Stimulated activated CD4-positive, alpha-beta T cell treated with anti-CD3 and anti-CD28 coated beads, TNF-alpha, amount 100 ng/mL, for 48 hours (primary cell): ENCODE measurements at places on chromosomes 13 and 19.
A peak's percentile ranks its signal among the peaks of the same experiment; 100 is the strongest.

DNA sequence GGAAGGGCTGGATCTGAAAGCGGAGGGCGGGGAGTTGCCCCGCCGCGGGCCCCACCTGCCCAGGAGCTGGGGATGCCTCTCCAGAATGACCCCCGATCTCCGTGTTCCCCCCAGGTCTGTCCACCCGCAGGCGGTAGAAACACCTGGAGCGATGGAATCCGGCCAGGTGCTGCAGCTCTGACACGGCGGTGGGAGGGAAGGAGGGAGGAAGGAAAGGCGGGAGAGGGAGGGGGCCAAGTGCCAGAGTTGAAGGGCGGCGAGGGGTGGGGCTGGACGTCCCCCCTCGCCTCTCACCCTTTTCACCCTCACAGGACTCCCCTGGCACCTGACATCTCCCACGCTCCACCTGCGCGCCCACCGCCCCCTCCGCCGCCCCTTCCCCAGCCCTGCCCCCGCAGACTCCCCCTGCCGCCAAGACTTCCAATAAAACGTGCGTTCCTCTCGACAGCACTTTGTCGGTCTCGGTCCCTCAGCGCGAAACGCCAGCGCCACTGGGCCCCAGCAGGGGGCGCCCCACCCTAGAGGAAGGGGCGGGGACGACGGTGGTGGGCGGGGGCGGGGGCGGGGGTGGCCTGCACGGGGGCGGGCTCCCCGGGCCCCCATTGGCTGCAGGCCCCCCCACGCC, 337 bp upstream of the FXYD7 start:
- DNase-seq: peak; percentile 44

GRCh38 chr13:66689628-66690027, 540.5 kb downstream of the PCDH9 start:
- DNase-seq: no peak

GRCh38 chr13:93745884-93746283, 519.3 kb downstream of the GPC6 start:
- no peak for DNase-seq

GRCh38 chr13:45332036-45332830, 8.8 kb downstream of the TPT1 start:
- DNase-seq: no peak

- DNase-seq: no peak
These were observed at the start of gene ZNF112 for GRCh38 chr19:44356383-44357111. ZNF112 (minus strand) TSS chr19:44356680; CDS start chr19:44340539, 16,141 bp downstream.

GRCh38 chr13:52797176-52797575, 51.3 kb downstream of the PCDH8 start:
- no peak for DNase-seq

DNA sequence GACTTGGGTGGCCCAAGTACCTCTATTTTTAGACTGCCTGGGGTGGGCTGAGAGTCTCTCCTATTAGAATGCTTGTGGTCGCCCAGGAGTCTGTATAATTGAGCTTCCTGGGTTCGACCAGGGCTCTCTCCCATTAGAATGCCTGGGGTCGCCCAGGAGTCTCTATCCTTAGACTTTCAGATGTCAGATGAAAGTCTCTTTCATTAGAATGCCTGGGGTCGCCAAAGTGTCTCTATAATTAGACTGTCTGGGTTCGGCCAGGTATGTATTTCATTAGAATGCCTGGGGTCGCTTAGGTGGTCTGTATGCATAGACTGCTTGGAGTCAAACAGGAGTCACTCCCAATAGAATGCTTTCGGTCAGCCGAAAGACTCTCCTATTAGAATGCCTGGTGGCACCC, 1471.7 kb downstream of the UQCRFS1 start:
- no peak for DNase-seq
